ENCODE measurements at places on chromosomes 3 and 15. TPM values are rescaled to one million over a fixed set of nuclear protein-coding genes. Genes with fewer than 3 reads are reported as not detected.

Gene C3orf49
- 0.32 TPM for polyA plus RNA-seq

Gene C15orf62
- 1.7 TPM for polyA plus RNA-seq

GRCh38 chr3:71968544-71968943, 183.6 kb upstream of the PROK2 start:
- DNase-seq = peak; percentile 49

DNA sequence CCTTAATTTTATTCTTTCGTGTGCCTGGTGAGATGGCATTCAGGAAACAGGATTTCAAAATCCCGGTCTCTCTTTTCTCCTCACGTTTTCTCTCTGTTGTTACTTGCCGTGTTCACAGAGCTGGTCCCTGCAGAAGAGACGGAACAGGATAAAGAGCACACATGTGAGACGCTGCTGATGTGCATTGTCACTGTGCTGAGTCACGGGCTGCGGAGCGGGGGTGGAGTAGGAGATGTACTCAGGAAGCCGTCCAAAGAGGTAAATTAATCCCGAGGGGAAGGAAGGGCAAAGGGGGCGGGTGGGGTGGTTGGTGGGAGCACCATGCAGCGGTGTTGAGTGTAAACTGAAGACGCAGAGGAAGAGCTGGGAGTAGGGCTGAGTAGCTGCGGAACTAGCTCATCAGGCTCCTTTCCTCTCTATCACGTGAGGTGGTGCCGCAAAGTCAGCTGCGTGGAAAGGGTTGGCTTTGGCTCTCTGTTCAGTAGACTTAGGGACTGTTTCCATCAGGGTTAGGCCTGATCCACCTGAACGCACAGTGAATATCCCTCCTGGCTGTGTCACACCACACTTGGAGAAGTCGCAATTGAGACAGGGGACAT, 164.8 kb upstream of the BHLHE40 start:
- DNase-seq = no peak

Data from right renal cortex interstitium (tissue), 3 donors.